Stimulated activated CD4-positive, alpha-beta T cell treated with anti-CD3 and anti-CD28 coated beads, Interleukin-15, amount 100 ng/mL, for 48 hours (primary cell): ENCODE measurements at places on chromosomes 13 and 19.

GRCh38 chr19:4369888-4370260, 26.5 kb downstream of the MPND start:
- DNase-seq = peak; percentile 75

DNA sequence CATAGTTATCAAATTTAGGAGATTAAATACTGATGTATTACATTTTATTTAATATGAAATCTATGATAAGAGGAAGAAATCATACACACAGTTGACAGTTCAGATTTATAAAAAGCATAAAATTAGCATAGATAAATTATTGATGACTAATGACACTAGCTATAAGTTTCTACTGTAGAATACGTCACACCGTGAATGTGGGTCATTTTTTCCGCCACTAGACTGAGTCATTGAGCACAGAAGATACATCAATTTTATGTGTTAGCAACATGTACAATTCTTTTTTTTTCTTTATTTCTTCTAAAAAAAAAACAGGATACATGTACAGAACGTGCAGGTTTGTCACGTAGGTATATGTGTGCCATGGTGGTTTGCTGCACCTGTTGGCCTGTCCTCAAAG, 22.2 kb downstream of the AP2S1 start:
- peak; percentile 56 for DNase-seq

GRCh38 chr19:35027851-35028599, 2.2 kb upstream of the SCN1B start:
- no peak for DNase-seq

DNA sequence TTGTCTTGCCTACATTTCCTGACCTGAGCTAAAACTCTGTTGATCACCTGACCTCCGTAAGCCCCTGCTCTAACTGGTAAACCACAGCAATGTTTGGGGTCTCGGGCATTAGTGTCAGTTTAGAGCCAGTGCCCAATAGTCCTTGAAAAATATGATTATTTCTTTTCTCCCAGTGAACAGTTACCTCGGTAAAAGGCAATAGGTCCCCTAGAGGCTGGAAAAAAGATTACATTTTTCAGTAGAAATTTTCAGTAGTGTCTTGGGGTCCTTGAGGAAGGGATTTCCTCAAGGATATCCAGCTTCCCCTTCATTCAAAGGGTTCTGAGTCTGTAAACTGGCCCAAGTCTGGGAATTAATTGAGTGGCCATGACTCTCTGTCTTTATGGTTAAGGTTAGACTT, 177.5 kb downstream of the SLC7A1 start:
- no peak for DNase-seq

DNA sequence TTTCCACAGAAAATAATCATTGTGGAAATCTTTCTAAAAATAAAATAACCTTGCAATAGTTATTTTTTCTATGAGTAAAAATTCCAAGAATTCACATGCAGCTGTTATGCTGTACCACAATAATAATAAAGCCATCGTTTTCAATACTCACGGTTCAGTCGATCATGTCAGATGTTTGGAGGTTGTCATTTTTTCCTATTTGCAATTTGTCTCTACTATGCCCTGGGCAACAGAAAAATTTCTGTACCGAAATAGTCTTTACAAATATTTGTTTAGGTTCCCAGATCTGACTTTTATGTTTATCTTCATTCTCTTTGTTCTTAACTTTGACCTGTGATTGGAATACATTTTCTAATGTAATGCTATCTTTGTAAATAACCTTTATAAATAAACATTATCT, 79.7 kb downstream of the ESD start:
- no peak for DNase-seq

- DNase-seq = no peak
Measured at GRCh38 chr19:336067-336614, 8.5 kb downstream of the MIER2 start.

DNA sequence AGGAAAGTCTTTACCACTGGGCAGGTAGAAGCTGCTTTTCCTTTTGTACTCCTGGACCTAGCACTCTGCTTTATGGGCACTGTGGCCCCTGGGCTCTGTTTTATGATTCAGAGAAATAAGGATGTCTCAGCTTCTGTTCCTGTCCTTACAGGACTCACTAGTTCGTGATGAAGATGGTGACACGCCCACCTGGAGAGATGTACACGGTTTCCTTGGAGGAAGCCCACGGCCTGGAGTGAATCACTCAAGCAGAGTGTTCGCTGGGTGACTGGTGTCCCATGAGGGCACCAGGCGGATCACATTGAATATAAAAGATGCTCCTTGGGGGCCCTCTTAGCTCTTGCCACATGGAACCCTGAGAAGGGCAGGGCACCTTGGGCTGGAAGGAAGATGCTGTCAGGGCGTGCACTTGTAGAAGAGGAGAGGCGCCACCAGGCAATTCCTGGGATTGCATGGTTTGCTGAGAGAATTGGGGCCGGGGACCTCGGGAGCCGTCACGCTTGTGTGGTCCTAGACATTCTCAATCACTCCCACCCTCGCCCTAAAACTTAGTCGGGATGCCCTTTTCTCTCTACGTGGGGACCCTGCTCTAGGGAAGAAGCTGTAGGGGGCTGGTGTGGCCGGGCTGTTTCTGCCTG, 202.6 kb downstream of the TSHZ3 start:
- no peak for DNase-seq

- DNase-seq = no peak
Measured at GRCh38 chr19:30173593-30174356, 198.4 kb upstream of the ZNF536 start.

- no peak for DNase-seq
Measured at GRCh38 chr19:15919243-15919642, 15.1 kb downstream of the CYP4F11 start.

DNA sequence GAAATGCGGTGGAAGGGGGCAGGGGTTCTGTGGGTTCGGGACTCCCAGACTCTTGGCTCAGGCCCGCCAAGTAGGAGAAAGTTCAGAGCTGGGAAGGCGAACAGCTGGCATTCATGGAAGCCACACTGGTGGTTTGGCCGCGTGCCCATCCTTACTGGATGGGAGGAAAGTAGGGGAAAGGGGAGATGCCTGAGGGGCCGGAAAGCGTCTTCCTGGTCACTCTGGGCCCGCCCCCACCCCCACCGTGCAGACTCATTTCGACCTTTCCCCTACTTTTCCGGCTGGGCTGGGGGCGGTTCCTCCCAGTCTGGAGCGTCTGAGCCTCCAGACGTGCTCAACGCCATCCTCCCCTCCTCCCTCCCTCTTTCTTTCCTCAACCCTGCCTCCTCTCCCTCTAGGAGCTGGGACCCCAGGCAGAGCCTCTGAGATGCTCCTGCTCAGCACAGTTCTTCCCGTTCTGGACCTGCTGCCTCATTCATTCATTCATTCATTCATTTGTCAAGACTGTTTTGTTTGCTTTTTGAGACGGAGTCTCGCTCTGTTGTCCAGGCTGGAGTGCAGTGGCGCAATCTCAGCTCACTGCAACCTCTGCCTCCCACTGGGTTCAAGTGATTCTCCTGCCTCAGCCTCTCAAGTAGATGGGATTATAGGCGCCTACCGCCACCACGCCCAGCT, 3.5 kb downstream of the ANGPTL4 start:
- DNase-seq = no peak

GRCh38 chr19:5138606-5139582, 170.0 kb downstream of the KDM4B start:
- DNase-seq = peak; percentile 67

DNA sequence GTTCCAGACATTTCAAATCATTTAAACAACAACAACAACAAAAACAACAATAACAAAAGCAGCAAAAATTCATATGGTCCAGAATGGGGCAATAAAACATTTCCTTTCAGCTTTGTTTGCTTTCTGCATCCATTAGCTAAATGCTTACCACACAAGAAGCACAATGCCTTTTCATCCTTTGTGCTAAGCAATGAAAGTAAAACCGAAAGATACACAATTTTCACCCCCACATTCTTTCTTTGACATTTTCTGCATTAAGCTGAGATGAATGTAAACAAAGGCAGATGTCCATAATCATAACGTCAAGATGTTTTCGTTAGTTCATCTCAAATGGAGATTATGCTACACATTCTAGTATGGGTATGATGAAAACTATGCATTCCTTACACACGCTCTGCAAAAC, 568.5 kb downstream of the SLITRK6 start:
- no peak for DNase-seq

DNA sequence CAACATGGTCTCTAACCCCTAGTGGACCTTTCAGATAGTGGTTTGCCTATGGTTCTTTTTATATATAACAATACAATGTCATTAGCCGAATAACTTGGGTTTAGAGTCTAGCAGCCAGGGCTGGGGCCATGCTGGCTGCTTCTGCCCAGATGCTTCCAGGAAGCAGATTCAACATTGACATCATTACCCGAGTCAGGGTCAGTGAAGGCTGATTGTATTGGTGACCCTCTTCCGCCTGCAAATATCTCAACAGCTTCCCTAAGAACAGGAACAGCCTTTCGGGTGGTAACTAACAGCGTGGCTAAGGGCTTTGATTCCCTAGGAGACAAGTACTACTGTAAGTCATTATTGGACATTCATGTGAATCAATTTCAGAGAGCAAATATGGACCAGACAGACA, 476.4 kb downstream of the UQCRFS1 start:
- DNase-seq = no peak

- no peak for DNase-seq
Measured at GRCh38 chr13:28347456-28348371, 147.2 kb downstream of the FLT1 start.

DNA sequence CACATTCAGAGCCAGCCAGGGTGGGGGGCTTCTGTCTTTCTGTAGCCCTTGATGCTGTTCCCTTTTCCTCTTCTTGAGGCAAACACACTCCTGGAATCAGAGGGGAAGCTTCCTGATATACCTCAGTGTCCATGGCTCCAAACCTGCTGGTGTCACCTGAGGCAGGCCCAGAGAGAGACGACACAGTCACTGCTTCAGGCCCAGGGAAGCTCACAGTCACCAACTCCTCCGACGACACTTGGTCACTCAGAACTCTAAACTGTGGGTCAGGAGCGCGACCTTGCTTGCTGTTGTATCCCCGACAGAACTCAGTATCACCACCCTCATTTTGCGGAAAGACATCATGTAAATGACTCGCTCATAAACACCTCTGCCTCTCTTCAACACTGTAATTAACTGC, 1.1 kb downstream of the ATP13A1 start:
- no peak for DNase-seq

DNA sequence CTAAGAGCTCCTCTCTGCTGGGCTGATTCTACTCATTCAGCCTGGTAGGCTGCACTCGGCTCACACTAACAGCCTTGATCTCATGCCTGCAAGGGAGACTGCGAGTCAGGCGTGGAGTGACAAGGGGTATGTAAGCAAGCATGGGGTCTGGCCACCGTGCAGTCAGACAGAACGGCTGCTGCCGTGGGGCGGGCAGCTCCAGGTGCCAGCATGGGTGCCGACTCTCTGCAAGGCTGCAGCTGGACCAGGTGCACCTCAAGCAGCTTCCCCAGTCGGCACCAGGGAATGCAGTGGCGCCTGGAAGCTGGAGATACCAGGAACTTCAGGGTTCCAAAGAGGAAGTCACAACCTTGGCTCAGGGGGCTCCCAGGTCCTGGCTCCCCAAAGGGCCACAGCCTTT, 892.3 kb downstream of the OLFM4 start:
- DNase-seq = no peak

- no peak for DNase-seq
Measured at GRCh38 chr13:29819143-29819542, 31.3 kb downstream of the UBL3 start.

DNA sequence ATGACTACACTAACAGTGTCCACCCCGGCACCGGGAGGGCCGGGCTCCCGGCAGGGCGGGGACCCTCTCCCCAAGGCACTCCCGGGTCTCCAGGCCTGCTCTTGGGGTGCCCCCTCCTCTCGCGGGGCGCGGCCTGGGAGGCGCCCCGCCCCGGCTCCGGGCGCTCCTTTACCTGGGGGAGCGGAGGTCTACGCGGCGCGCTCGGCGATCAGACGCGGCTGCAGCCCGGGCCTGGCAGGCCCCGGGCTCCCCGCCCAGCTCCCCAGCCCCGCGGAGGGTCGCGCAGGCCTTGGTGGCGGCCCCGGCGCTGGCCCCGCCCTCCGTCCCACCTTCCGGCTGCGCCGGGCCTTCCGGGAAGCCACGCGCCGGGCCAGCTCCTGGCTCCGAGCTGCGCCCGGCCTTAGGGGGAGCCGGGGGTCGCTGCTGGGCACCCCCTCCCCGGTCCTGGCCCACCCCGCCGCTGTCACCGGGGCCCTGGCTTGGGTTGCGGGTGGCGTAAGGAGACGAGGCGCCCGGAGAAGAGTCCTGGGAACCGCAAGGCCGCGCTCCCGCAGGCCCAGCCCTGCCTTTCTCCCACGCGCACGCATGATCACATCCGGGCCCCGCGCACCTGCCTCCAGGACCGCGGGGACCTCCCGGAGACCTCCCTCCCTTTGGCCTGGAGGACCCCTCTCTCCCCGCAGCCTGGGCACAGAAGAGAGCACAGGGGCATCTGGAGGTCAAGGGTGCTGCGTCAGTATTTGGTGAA, at the start of gene C19orf12:
Gene C19orf12, minus strand, starts transcription at position 309 of the 748 bp plus-strand sequence. CDS start 6,848 bp downstream, outside the sequence.
- DNase-seq = peak; percentile 47

- no peak for DNase-seq
Measured at GRCh38 chr19:17348700-17349099, 11.3 kb downstream of the GTPBP3 start.

GRCh38 chr13:65508745-65509144, 1721.4 kb downstream of the PCDH9 start:
- DNase-seq = no peak

- no peak for DNase-seq
Measured at GRCh38 chr13:31346891-31347290, 147.1 kb downstream of the B3GLCT start.

- no peak for DNase-seq
Measured at GRCh38 chr13:70959035-70959775, 851.0 kb upstream of the KLHL1 start.

DNA sequence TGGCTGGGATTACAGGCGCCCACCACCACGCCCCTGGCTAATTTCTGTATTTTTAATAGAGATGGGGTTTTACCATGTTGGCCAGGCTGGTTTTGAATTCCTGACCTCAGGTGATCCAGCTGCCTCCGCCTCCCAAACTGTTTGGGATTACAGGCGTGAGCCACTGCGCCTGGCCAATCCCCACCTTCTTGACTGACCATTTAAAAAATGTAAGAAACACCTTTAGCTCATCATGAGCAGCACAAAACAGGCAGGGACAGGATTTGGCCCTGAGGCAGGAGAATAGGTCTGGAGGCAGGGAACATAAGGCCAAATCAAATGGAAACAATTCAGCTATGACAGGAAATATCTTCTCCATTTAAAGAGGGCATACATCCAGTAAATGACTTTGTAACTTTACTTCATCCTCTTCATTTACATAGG, 1.4 kb upstream of the MPV17L2 start:
- DNase-seq = no peak

DNA sequence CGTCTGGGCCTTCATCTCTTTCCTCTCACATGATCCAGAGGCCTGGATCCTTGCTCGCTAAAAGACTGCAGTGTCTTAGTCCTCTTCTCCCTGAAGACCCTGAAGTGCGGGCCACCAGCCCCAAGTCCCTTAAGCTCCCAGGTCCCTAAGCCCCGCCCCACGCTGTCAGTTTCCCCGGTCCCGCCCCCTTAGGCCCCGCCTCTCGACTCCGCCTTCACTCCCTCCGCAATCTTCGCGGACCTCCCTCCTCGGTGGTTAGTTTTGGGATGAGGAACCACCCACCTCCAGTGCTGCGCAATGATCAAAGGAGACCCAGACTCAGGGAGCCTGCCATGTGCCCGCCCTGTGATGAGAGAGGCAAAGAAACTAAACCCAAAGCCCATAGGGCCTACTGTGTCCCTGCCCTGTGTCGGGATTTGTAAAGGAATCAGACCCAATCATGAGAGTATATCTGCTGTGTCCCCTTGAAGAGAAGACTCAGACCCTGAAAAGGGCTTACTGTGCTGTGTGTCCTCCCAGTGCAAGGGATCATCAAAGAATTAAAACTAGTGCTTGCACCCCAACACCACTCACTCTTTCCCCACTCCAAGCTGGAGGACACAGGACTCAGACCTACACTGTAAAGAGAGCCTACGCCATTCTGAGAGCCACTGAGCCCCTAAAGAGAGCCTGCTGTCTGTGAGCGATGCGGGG, 3.0 kb upstream of the COX6B1 start:
- peak; percentile 72 for DNase-seq
